Activated T-helper 1 cell treated with anti-CD3 and anti-CD28 coated beads, Interleukin-2, amount 50 U/mL, for 16 hours (primary cell): ENCODE measurements at places on chromosomes 5 and 9.
A peak's percentile ranks its signal among the peaks of the same experiment; 100 is the strongest.

- no peak for DNase-seq
Measured at GRCh38 chr5:174910245-174910737, 185.9 kb downstream of the MSX2 start.

- DNase-seq, result no peak
Measured at GRCh38 chr9:125646621-125647100, 60.3 kb downstream of the MAPKAP1 start.

DNA sequence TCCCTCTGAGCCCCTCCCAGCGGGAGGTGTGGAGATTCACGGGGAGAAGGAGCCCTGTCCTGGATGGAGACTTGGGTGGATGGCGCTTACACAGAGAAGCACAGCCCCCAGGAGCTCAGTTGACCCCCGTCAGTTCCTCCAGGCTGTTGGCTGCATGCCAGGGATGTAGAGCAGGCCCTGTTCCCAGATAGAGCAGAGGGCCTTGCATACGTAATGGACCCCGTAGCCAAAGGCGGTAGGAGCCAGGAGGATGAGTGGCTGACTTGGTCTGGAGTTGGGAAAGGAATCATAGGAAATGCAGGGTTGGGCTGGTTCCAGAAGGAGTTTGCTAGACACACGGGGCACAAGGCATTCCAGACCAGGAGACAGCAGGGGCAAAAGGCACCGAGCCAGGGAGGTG, 2.5 kb downstream of the PMPCA start:
- no peak for DNase-seq

DNA sequence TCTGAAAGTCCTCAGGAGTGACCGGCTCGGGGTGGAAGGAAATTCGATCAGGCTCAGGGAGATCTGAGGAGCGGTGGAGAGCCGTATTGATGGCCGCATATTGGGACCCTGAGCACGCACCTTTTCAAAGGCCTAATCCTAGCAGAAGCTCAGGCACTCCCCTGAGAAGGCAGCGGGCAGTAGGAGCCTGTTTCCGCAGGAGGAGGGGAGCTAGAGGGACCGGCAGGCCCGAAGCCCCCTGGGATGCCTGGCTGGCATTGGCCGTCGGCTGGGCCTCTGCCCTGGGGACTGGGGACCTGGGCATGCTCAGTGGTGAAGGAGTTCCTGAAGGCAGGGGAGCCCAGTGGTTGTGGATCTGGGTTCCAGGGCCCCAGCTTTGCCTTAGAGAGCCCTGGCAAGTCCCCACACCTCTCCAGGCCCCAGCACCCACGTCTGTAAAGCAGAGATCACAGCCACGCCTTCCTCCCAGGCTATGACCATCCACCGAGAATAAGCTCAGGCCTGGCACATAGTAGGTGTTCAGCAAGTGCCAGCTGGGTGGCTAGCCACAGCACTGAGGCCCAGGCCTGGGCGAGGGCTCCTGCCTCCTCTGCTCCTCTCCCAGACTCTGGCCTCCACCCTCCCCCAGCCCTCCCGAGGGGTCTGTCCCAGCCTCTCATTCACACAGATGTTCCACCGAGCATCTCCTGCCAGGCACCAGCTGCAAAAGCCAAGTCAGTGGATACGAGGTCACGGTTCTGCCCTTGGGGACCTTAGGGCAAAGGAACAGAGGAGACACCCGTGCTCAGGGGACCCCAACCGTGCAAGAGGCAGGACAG, 17.2 kb upstream of the QRFP start:
- DNase-seq, result no peak

GRCh38 chr5:35869685-35870277, 13.1 kb downstream of the IL7R start:
- no peak for DNase-seq

DNA sequence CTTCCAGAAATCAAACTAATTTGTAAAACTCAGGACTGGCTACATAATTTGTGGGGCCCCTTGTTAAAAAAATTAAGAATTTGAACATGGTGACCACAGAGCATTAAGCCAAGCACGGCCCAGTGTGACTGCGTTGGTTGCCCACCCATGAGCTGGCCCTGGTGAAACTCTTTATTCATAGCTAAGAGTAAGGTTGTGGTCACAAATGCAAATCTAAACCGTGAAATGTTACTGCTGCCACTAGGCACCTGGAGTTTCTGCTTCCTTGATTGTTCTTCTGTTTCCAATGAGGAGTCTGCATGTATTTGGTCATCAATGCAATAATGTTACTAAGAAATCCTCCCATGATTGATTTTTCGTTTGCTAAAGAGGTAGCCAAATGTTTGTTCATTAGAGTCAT, 4.2 kb downstream of the GCNT1 start:
- DNase-seq, result no peak

DNA sequence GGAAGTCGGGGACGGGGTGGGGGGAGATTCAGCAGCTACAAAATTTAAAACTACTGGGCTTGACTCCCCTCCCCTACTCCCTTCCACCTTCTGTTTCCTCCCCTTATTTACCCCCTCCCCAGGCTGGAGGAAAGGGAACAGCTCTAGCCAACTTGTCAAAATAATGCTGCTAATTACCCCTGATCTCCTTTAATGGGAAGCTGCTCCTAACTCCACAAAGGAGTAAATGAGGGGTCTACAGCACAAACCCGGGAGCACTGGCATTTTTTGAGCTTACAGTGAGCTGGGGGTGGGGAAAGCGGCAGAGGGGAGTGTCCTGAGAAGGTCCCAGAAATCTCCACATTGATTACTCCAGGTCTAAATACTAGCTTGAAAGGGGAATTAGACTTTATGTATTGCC, 3.1 kb downstream of the PTCH1 start:
- DNase-seq, result no peak

GRCh38 chr5:10800852-10801251, 39.8 kb upstream of the DAP start:
- no peak for DNase-seq

GRCh38 chr5:101664071-101664791, 631.9 kb downstream of the SLCO4C1 start:
- no peak for DNase-seq

DNA sequence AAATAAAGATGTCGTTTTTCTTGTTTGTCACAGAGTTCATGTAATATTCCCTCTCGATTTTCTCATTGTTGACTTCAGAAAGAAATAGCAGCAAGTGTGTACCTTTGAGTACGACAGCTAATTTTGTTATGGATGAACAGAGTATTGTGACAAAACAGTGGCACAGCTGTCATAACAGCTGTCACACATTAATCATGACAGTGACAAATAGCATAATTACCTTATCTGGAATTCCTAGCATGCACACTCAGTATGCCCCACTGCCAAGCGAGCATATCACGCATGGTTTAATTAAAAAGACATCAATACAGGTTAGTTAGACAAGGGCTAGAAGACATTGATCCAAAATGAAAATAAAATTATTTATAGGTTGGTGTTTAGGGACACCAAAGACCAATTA, 375.1 kb downstream of the SPATA31D1 start:
- no peak for DNase-seq

- DNase-seq, result no peak
Measured at GRCh38 chr5:172144931-172145869, 42.8 kb downstream of the STK10 start.

DNA sequence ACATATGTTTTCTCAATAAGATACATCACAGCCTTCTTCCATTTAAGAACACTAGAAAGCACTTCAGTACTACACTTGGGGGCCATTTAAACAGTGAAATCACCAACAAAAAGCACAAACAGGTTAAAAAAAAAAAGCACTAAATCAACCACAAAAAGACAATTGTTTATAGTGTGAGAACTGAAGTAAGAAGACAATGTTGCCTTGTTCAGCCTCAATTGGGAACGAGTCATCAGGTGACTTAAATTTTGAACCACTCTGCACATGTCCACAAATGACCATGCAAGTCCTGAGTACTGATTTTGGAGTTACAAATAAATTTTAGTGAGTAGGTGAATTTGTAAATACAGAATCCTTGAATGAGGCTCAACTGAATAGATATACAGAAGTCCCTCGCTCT, 37.2 kb upstream of the HNRNPA0 start:
- DNase-seq, result no peak

DNA sequence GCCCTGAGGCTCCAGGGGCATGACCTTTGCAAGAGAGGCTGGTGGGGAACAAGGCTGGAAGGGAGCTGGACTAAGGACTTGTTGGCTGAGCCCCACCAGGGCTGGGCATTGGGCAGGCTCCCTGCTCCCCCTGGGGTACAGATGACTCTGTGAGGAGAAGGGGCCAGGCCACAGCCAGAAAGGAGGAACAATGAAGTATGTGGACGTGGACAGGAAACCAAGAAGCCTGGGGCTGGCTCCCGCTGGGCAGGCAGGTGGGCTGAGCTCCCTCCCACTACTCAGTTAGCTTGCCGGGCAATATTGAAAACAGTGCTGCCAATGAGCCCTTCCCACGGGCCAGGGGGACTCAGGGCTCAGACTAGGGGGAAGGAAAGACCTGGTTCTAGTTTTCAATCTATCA, 66.1 kb upstream of the SPTLC1 start:
- no peak for DNase-seq

- DNase-seq, result no peak
Measured at GRCh38 chr9:73348471-73348870, 196.8 kb downstream of the ANXA1 start.

DNA sequence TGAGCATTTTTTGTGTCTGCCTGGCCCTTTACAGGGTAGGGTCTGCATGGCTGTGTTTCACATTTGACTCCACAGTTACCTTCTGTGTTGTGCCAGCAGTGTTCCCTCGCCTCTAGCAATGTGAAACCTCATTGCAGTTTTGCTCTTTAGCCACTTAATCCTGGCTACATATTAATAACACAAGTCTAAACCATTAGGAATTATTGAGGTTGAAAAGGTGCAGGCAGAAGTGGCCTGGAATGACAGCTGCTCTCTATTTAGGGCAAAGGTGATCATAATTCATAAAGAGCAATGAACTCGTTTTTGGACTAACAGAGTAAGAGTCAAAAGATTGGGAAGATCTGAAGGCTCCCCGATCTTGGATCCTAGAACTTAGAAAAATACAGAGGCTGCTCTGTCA, 176.7 kb upstream of the RAD23B start:
- DNase-seq, result no peak

DNA sequence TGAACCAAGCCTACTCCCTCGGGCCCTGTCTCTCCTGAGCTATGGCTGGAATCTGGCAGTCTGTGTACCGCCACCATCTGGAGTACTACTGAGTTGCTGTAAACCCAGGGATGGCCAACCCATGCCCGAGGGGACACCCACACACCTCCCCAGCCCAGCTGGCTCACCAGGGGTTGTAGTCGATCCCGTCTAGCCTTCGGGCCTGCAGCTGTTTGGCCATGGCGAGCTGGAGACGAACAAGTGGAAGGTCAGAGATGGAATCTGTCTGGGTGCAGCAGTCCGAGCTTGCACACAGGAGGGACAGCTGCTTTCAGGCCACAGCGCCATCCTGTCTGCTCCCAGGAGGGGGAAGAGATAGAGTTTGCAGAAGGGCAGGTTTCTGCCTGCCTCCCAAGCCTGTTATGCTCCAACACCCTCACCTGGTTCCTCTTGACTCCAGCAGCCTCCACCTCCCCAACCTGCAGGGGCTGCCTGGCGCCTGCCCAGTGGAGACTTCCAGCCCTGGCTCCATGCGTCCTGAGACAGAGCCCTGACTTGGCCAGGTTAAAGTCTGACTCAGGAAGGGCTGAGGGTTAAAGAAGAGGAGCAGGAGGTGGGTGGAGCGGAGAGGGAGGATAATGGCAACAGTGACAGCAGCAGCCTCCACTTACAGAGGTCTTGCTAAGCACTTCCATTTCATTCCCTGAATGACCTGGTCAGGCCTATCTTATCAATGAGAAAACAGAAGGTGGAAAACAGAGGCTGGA, 15.8 kb upstream of the SPOUT1 start:
- DNase-seq, result no peak

DNA sequence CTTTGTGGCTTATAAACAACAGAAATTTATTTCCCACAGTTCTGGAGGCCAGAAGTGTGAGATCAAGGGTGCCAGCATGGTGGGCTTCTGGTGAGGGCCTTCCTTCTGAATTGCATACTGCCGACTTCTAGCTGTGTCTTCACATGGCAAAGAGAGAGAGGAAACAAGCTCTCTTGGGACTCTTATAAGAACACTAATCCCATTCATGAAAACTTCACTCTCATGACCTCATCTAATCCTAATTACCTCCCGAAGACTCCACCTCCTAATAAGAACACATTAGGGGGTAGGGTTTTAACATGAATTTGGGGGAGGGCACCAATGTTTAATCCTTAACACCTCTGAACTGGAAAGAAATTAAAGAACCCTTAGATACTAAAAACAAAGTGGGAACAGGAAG, 75.9 kb upstream of the MINAR2 start:
- DNase-seq, result no peak

GRCh38 chr5:76040806-76041205, 42.4 kb upstream of the SV2C start:
- no peak for DNase-seq

DNA sequence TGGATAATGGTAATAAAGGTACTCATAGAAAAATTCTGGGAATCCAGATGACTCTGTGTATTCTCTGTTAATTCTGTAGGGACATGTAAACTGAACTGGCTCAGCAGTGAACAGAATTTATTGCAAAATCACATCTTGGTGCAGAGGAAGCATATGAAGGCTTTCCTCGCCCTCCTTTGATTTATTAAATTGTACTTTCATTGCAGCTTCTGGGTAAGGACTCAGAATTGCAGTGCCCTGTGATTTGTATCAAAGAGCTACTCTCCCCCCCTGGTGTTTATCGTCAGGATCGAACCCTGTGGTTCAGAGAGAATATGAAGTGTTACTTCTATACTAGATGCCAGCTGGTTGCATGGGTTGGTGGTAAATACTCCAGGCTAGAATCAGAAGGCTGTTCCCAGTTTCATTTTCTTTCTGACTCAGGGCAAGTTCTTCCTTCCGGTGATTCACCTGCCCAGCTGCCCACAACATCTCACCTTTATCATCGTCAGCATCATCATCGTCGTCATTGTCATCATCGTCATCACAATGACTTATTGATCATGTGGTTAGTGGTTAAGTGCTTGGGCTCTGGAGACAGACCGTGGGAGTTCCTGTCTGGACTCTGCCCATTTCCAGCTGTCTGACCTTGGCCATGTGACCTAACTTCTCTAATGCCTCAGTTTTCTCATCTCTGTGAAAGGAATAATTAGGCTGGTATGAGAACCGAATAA, 238.8 kb downstream of the ARHGAP26 start:
- peak; percentile 64 for DNase-seq

GRCh38 chr9:114738581-114739316, 56.8 kb upstream of the TEX48 start:
- DNase-seq, result peak; percentile 45

- DNase-seq, result no peak
Measured at GRCh38 chr5:150461231-150461630, 11.7 kb upstream of the RPS14 start.
